ENCODE measurements at places on chromosomes 1 and 21. TPM values are rescaled to one million over a fixed set of nuclear protein-coding genes. Genes with fewer than 3 reads are reported as not detected.
A peak's percentile ranks its signal among the peaks of the same experiment; 100 is the strongest.

DNA sequence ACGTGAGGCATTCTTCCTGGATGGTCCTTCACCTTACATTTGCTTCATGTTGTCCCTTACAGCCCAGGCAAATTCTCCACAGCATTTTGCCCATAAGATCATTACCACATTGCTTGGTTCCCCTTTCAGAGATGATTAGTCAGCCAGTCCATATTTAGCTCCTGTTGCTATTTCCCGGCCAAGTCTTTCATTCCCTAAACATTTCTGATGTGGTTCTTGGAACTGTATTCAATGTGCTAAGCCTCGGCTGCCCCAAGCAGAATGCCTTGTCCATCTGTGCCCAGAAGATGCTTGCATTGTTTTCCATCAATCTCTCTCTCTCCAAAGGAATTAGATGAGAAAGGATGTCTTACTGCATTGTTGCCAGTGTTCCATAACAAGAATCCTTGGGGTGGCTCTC, 420.9 kb upstream of the CAMK1G start:
- H3K4me3 ChIP-seq: no peak overlapping the region
- DNase-seq: no peak
- H3K27ac ChIP-seq: no peak overlapping the region
- no peaks in the 10 kb centered on the region for H3K27me3 ChIP-seq

The SPRR4 gene
- total RNA-seq: 0.81 TPM

The RAB3B gene
- 1.4 TPM for total RNA-seq

The PALMD gene
- 14.1 TPM for total RNA-seq

The GNG4 gene
- 2.9 TPM for total RNA-seq

The KRTAP21-2 gene
- total RNA-seq: 1.4 TPM

- H3K4me1 ChIP-seq: peaks cover 13% of the 10 kb centered on the region
- H3K27ac ChIP-seq: no peak overlapping the region
- H3K36me3 ChIP-seq: no peaks in the 10 kb centered on the region
- H3K4me3 ChIP-seq: no peak overlapping the region
These were observed 2.6 kb upstream of the CREG1 start for GRCh38 chr1:167555971-167556714.

DNA sequence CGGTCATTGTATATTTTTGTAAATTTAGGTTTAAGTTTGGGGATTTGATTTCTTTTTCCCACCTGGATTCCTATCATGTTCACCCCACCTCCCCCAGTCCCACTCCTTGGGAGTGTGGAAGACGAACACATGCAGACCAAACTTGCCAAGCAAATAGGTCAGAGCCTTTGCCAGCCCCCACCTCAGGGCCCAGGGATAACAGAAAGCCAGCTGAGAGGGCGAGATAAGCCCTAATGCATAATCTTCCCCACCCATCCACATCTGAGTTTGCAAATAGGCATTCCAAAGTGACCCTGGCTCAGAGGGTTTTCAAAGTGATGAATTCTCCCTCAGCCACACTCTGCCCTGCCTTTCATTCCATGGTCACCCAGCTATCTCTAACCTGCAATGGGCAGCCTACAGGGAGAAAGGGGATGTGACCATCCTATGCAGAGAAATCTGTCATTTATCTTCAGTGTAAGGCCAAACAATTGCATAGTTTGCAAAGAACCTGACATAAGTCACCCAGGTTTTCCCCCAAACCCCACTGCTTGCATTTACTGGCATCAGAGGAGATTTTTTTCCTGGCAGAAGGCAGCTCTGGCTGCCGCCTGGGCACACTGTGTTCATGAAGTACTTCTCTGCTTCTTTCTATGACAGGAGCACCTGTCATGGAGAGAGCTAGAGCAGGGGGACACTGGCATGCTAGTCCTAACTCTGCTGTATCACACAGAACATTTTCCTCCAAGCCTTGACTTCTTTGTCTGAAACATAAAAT, 69.0 kb upstream of the NFIA start:
- H3K27me3 ChIP-seq: no peaks in the 10 kb centered on the region
- no peaks in the 10 kb centered on the region for H3K36me3 ChIP-seq
- no peak for DNase-seq
- H3K4me1 ChIP-seq: no peaks in the 10 kb centered on the region
- H3K27ac ChIP-seq: no peak overlapping the region

GRCh38 chr21:45297329-45297728, 9.6 kb upstream of the POFUT2 start:
- H3K36me3 ChIP-seq: no peaks in the 10 kb centered on the region
- H3K4me1 ChIP-seq: peaks cover 37% of the 10 kb centered on the region
- H3K27ac ChIP-seq: no peak overlapping the region
- DNase-seq: peak; percentile 11
- H3K27me3 ChIP-seq: no peaks in the 10 kb centered on the region

GRCh38 chr1:199629624-199630023, 397.9 kb upstream of the NR5A2 start:
- H3K4me3 ChIP-seq: no peak overlapping the region
- DNase-seq: no peak
- H3K27me3 ChIP-seq: no peaks in the 10 kb centered on the region
- H3K27ac ChIP-seq: no peak overlapping the region
- H3K36me3 ChIP-seq: no peaks in the 10 kb centered on the region
- no peaks in the 10 kb centered on the region for H3K4me1 ChIP-seq
